Common myeloid progenitor, CD34-positive (primary cell): ENCODE measurements at places on chromosomes 2 and 18.

DNA sequence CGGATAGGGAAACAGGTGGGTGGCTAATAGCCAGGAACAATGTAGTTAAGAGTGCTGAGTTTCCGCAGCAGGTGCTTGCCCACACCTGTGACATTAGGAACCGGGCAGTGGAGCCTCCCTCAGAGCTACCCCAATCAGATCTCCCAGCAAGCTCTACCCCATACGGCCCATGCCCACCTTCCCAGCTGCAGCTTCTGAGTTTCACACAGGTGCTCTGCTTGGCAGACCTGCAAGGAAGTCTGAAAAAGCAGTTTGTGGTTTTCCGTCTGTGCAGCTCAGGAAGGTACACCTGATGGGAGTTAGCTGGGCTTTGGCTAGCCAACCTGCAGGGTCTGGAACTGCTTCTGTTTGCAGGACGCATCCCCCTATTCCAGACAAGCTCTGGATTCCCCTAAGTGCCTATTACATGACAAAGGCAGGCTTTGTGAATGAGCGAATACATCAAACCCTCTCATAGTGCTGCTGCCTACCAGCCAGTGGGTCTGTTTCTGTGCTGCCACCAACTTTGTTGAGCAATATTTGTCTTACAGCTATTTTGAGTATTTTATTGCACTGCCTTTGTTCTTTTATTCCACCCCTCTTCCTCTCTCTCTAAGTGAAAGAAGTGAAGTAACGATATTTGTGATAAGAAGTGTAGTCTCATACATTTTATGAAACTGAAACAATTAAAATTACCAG, 24.7 kb upstream of the CEP68 start:
- peaks cover 26% of the 10 kb centered on the region for H3K4me1 ChIP-seq
- H3K4me3 ChIP-seq: no peak overlapping the region
- H3K27ac ChIP-seq: no peak overlapping the region
- H3K36me3 ChIP-seq: peaks cover 2% of the 10 kb centered on the region
- H3K27me3 ChIP-seq: no peaks in the 10 kb centered on the region
- DNase-seq: peak; percentile 34

GRCh38 chr2:196208915-196209314, 37.5 kb upstream of the STK17B start:
- no peaks in the 10 kb centered on the region for H3K36me3 ChIP-seq
- H3K27ac ChIP-seq: no peak overlapping the region
- no peak for DNase-seq
- H3K4me1 ChIP-seq: peaks cover 7% of the 10 kb centered on the region
- no peaks in the 10 kb centered on the region for H3K27me3 ChIP-seq

DNA sequence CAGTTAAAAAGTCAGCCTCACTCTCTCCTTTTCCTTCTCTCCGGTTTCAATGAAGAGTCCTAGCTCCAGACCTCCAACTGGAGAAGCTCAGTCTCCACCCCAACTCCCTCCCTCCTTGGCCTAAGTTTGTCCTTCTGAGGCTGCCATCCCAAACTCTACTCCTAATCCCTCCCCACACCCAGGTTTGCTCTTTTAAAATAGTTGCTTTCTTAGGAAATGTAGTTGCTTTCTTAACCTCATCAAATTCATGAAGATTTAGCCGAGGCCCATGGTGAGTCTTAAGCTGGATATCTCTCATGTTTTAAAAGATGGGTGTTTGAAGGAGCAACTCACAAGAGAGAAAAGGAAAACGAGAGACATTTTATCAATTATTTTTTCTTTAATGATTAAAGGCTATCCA, 937 bp upstream of the LANCL1 start:
- H3K36me3 ChIP-seq: peaks cover 3% of the 10 kb centered on the region
- H3K4me3 ChIP-seq: no peak overlapping the region
- peaks cover 12% of the 10 kb centered on the region for H3K4me1 ChIP-seq
- no peak overlapping the region for H3K27ac ChIP-seq
- peak; percentile 19 for DNase-seq
- no peaks in the 10 kb centered on the region for H3K27me3 ChIP-seq

GRCh38 chr2:25711675-25712354, 38.4 kb upstream of the DTNB start:
- H3K36me3 ChIP-seq: no peaks in the 10 kb centered on the region
- peaks cover 10% of the 10 kb centered on the region for H3K4me1 ChIP-seq
- H3K27me3 ChIP-seq: peaks cover 2% of the 10 kb centered on the region
- H3K27ac ChIP-seq: no peak overlapping the region

DNA sequence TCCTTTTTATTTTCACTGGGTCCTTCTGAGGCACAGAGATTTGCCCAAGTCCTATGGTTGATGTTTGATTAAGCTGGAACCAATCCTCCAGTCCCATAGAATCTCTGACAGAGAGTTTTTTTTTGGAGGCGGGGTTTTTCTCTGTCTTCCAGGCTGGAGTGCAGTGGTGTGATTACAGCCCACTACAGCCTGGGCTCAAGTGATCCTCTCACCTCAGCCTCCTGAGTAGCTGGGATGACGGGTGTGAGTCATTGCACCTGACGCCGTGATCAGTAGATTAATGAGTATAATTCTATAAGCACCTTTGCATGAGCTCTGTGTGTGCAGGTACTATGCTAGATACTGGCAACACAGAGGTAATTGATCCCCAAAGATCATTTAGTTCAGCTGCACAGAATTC, 15.3 kb upstream of the TRPM8 start:
- H3K36me3 ChIP-seq: no peaks in the 10 kb centered on the region
- H3K27me3 ChIP-seq: peaks cover 46% of the 10 kb centered on the region
- no peak for DNase-seq
- H3K4me1 ChIP-seq: no peaks in the 10 kb centered on the region
- no peak overlapping the region for H3K4me3 ChIP-seq

DNA sequence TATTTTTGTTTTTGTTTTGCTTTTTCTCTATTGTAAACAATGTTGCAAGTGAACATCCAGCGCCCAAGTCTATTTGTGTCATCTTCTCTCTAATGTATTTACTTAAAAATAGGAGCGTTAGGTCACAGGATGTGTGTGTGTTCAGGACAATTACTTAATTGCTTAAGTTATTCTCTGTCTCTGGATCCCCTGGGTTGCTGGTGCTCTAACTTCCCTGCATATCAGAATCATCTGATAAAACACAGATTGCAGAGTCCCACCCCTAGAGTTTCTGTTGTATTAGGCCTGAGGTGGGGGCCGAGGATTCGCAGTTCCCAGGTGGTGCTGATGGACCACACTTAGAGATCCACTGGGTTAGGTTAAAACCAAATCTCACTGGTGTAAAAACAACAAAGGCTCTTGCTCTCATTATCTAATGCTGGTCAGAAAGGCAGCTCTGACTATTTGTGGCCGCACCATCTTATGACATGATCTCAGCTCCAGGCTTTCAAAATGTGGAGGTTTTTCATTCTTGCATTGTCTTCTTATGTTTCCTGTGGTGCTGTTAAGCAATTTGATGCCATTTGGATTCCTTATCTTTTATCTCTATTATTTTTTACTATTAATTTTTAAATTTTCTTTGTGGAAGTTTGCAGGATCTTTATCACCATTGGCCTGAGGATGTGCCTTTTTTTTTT, 87.7 kb downstream of the CLIP4 start:
- no peaks in the 10 kb centered on the region for H3K36me3 ChIP-seq
- no peak overlapping the region for H3K4me3 ChIP-seq
- peaks cover 4% of the 10 kb centered on the region for H3K4me1 ChIP-seq
- H3K27me3 ChIP-seq: no peaks in the 10 kb centered on the region

DNA sequence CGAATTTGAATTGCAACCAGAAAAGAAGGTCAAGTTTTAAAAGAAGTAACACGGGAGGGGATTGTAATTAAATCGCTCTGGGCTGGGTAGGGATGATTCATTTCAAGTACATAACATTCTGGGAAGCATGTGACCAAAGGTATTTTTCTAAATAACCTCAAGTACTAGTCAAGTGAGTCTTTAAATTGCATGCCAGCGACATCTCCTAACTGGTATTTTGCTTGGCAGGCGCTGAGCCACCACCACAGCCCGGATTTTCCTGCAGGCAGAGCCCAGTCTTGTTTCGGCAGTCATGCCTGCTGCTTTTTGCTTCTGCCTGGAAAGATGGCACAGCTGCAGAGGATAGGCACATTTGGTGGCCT, 33.7 kb upstream of the NPAS2 start:
- no peak overlapping the region for H3K4me3 ChIP-seq
- H3K4me1 ChIP-seq: peaks cover 5% of the 10 kb centered on the region
- H3K27ac ChIP-seq: no peak overlapping the region
- no peaks in the 10 kb centered on the region for H3K27me3 ChIP-seq
- H3K36me3 ChIP-seq: no peaks in the 10 kb centered on the region

DNA sequence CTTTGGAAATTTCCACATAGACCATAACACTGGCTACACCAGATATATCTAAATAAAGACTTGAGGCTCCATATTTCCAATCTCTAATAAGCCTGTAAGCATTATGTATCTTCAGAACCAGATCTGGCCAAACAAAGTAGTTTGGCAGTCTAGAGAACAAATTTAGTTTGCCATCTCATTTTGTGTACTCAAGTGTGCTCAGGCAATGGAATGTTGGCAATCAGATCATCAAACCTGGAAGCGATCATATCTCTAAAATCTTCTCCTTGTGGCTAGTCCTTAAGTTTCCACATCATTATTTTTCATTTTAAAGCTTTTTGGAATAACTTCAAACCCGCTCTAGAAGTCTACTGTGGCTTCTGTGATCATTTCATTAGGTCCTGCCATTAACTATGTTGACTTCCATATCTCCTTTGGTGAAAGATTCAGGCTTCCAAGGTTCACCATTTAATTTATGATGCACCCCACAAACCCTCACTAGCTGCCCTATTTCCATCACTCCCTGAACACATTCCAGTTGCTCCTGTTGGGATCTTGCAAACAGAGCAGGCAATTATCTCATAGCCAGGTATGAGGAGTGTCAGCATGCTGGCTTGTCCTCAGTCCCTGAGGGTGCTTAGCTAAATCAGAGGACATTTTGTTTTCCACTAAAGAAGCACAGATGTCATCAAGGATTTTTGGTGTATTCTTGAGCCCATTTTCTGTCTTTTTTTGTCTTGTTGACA, 46.2 kb downstream of the WDR75 start:
- DNase-seq: no peak
- H3K27ac ChIP-seq: no peak overlapping the region
- no peaks in the 10 kb centered on the region for H3K4me1 ChIP-seq
- no peaks in the 10 kb centered on the region for H3K27me3 ChIP-seq
- no peaks in the 10 kb centered on the region for H3K36me3 ChIP-seq
- H3K4me3 ChIP-seq: no peak overlapping the region

- H3K27ac ChIP-seq: no peak overlapping the region
- peaks cover 16% of the 10 kb centered on the region for H3K27me3 ChIP-seq
- peaks cover 13% of the 10 kb centered on the region for H3K4me1 ChIP-seq
- H3K4me3 ChIP-seq: no peak overlapping the region
Observed at GRCh38 chr2:174775571-174775980, 11.3 kb upstream of the CHRNA1 start.

- no peaks in the 10 kb centered on the region for H3K36me3 ChIP-seq
- no peak for DNase-seq
- no peaks in the 10 kb centered on the region for H3K27me3 ChIP-seq
- H3K4me3 ChIP-seq: no peak overlapping the region
Observed at GRCh38 chr2:237431837-237432236, 17.9 kb upstream of the COL6A3 start.

- no peaks in the 10 kb centered on the region for H3K27me3 ChIP-seq
- no peak for DNase-seq
- no peaks in the 10 kb centered on the region for H3K4me1 ChIP-seq
- no peak overlapping the region for H3K27ac ChIP-seq
Observed at GRCh38 chr18:43350176-43350575, 72.9 kb upstream of the SYT4 start.

GRCh38 chr2:160201849-160202539, 1.9 kb upstream of the ITGB6 start:
- no peak for DNase-seq
- no peak overlapping the region for H3K27ac ChIP-seq
- no peaks in the 10 kb centered on the region for H3K36me3 ChIP-seq

DNA sequence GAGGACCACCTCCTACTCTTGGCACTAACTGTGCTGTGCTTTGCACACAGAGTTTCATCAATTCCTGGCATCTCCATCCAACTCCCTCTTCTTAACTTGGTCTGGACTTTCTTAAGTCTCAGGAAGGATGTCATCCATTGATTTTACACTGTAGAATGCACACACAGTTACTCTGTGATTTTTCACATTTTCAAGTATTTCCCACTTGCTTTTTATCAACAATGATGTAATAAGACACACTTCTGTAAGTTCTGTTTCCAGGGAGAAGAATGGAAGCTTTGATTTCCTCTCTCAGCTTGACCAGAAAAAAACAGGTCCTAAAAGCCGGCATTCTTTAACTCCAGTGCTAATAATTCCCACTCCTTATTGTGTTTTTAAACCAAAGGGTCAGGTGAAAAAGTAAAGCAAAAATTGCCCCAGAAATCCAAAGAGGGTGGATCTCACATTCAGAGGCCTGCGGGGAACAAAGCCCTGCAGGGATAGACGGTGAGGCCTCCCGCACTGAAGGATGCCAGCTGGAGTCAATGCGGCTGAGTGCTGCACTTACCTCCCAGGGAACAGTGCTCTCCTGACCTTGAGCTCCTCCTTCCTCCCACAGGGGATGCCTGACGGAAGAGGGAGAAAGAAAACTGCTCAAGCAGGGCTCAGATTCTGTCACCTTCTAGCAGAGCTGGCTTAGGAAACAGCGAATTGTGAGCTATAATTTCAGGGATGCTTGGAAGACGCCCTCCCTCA, 83.1 kb downstream of the PDCL3 start:
- H3K4me1 ChIP-seq: peaks cover 2% of the 10 kb centered on the region
- H3K27me3 ChIP-seq: no peaks in the 10 kb centered on the region
- DNase-seq: no peak
- no peaks in the 10 kb centered on the region for H3K36me3 ChIP-seq

DNA sequence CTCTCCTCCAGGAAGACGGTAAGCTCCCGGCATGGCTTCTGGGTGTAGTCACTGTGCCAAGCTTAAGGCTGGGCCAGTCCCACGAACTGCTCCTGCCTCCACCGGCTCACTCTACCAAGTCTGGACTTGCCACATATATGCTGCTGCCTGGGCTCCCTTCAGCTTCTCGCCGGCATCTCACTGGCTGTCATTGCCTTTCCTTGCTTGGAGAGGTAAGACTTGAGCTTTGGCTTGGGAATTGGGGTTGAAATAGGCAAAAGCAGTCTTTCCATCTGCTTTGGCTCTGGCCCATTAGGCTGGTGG, 481.0 kb downstream of the TGIF1 start:
- H3K4me3 ChIP-seq: no peak overlapping the region
- no peaks in the 10 kb centered on the region for H3K4me1 ChIP-seq
- no peaks in the 10 kb centered on the region for H3K36me3 ChIP-seq

- no peaks in the 10 kb centered on the region for H3K4me1 ChIP-seq
- DNase-seq: no peak
- no peak overlapping the region for H3K27ac ChIP-seq
- H3K36me3 ChIP-seq: no peaks in the 10 kb centered on the region
Observed at GRCh38 chr2:85449214-85449588, 30.7 kb downstream of the SH2D6 start.

- H3K36me3 ChIP-seq: no peaks in the 10 kb centered on the region
- DNase-seq: no peak
- H3K27me3 ChIP-seq: no peaks in the 10 kb centered on the region
- no peaks in the 10 kb centered on the region for H3K4me1 ChIP-seq
- H3K27ac ChIP-seq: no peak overlapping the region
Observed at GRCh38 chr2:30678410-30679137, 128.7 kb downstream of the CAPN13 start.

GRCh38 chr2:15832030-15832709, 108.2 kb upstream of the MYCN start:
- H3K4me1 ChIP-seq: no peaks in the 10 kb centered on the region
- H3K4me3 ChIP-seq: no peak overlapping the region
- H3K27me3 ChIP-seq: no peaks in the 10 kb centered on the region
- H3K36me3 ChIP-seq: no peaks in the 10 kb centered on the region
